ENCODE measurements at places on chromosomes 1 and 21.

- DNase-seq = peak; percentile 28
Measured at GRCh38 chr1:155321639-155322503, 1.2 kb downstream of the RUSC1 start.

DNA sequence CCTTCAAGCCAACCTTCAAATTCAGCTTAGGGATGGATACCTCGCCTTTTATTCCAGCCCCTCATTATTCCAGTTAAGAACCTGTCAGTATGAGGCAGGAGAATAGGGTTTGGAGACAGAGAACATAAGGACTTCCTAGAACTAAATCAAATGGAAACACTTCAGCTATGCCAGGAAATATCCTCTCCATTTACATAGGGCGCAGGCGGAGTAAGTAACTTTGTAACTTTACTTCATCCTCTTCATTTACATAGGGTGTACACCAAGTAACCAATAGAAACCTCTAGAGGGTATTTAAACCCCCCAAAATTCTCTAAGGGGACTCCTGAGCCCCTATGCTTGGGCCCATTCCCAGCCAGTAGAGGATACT lies 75.4 kb upstream of the ATF3 start:
- no peak for DNase-seq

DNA sequence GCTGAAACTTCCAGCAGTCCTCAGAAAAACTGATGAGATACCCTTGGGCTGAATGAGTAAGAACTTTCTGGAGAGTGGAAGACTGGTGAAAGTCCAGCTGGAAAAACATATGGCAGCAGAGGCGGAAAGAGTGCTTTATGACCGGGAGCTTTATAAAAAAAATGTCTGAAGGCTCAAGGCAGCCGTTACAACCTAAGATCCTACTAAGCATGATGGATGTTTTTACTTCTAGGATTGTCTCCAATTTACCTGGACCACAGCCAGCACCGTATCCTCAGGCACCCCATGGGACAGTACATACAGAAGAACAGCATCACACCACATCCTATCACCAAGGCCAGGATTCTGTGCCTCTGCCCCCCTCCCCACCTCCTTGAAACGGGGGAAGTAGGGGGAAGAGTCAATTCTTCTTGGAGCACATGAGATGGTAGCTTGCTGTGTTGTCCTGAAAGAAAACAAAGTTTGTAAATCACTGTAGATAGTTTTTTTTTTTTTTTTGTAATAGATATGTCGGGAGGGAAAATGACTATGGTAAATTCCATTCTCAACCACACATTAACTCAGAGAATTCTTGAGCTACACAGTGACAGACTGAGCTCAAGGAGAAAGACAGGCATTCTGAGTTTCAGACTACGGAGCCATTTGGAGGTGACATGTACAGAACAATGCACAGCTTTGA lies 11.8 kb upstream of the IRF2BP2 start:
- DNase-seq = no peak

DNA sequence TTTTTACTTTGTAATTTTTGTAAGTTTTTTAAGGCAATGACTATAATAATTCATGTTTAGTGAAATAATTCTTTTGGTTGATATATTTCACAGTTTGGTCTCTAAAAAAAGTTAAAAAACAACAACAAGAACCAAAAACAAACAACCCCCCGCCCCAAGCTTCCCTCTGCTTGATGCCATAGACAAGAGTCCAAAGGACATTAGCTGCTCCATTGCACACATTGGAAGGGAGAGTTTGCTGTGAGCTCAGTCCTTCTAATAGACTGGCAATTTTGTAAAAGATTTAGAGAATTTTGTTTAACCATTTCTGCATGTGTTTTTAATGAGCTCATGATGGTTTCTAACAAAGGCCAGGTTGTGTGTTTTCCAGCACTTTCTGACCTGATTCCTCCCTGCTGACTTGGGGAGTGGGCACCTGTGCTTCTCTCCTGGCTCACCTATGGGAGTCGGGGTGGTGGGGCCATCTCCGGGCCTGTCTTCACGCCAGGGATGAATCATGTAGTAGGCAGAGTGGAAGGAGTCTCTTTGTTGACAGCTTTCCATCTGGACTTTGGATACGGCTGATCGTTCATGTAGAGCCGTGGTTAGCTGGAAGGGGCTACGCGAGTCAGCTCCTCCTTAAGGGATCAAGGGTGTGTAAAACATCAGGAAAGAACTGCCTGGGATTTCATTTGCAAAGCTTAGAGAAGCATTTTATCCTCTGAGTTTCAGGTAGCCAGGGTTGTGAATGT lies 14.1 kb downstream of the ZBTB18 start:
- no peak for DNase-seq

- DNase-seq = no peak
Measured at GRCh38 chr1:213988507-213989001, 781 bp downstream of the PROX1 start.

- no peak for DNase-seq
Measured at GRCh38 chr1:147834181-147834580, 68.4 kb upstream of the GJA8 start.

- no peak for DNase-seq
Measured at GRCh38 chr1:155929057-155929456, 5.2 kb downstream of the KHDC4 start.

DNA sequence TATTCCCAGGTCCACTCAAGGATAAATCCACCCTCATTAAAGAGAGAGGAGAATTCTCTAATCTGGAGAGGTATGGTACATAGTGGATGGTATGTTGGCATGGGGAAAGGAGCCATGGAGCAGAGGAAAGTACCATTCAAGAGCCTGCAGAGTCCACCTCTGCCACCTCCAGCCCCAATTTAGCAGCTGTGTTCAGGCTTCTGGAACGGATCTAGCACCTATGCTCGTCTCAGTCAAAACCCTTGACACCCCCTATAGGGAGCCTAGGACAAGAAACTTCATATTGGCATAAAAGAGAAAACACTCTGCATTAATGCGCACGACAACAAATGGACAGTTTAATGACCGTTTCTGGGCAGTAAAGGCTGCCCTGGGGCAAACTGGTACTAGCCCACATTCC lies 161.1 kb upstream of the FAM78B start:
- no peak for DNase-seq

GRCh38 chr21:31986035-31986856 lies 113.4 kb downstream of the HUNK start:
- no peak for DNase-seq

GRCh38 chr1:155514582-155515187 lies 47.9 kb downstream of the ASH1L start:
- DNase-seq = no peak

DNA sequence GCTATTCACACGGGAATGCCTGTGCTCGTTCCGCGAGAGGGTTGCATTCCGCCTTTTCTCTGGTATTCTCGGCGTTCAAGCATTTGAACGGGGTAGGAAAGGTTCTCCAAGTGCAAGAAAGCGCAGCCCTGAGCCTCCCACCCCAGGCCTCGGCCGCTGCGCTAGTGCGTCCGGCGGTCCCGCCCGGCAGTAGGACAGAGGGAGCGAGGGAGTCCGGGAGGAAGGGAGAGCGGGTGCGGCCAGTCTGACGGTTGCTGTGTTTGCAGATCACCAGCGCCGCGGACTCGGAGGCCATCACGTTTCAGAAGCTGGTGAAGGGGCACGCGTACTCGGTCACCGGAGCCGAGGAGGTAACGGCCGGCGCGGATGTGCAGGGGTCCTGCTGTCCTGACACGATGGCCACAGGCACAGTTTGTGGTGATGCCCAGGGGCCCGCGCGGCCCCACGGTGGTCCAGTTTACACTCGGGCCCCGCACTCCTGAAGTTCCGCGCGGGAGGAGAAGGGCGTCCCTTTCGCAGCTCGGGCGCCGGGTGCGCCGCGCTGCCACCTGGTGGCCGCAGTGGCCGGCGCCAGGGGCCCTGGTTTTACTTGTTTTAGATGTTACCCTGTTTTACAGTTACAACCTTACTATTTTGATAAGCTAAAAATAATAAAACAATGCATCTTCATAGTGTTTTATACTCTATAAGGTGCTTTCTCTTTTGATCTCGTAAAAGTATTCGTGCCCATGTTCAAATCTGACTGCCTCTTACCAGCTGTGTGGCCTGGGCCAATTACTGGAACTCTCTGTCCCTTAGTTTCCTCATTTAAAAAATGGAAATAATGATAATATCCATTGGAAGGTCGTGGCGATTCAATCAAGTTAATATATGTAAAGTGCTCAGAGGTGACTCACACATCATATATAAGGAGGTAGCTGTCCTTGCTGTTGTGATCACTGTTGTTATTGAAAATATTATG lies 36.7 kb downstream of the CAPN2 start:
- DNase-seq = peak; percentile 72

DNA sequence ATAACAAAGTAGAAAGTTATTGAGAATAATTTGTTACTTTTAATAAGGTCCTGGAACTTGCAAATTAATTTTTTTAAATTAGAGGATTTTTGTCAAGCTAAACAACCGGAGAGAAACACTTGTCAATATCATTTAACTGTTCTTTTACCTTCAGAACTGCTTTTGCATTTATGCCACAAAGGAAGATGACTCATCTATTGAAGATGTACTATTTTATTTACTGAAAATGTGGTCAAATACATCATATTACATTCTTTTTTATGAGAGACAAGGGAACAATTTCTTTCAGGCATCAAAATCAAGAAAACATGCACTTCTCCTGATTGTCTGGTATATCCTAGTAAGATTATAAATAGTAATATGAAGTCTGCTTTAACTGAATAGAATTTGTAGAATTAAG lies 558.2 kb upstream of the PRMT6 start:
- DNase-seq = no peak

GRCh38 chr1:2003541-2004131 lies at the start of gene CFAP74:
TSS of gene CFAP74 (minus strand) at chr1:2003786. CDS start at chr1:1990956, 12,830 bp downstream.
- peak; percentile 90 for DNase-seq

GRCh38 chr1:100222428-100222827 lies 27.2 kb downstream of the DBT start:
- no peak for DNase-seq

Data from endothelial cell (in vitro differentiated cells).